Stimulated activated CD8-positive, alpha-beta memory T cell treated with anti-CD3 and anti-CD28 coated beads, Interleukin-15, amount 100 ng/mL, for 1 hour (primary cell): ENCODE measurements at places on chromosomes 7 and 10.

DNA sequence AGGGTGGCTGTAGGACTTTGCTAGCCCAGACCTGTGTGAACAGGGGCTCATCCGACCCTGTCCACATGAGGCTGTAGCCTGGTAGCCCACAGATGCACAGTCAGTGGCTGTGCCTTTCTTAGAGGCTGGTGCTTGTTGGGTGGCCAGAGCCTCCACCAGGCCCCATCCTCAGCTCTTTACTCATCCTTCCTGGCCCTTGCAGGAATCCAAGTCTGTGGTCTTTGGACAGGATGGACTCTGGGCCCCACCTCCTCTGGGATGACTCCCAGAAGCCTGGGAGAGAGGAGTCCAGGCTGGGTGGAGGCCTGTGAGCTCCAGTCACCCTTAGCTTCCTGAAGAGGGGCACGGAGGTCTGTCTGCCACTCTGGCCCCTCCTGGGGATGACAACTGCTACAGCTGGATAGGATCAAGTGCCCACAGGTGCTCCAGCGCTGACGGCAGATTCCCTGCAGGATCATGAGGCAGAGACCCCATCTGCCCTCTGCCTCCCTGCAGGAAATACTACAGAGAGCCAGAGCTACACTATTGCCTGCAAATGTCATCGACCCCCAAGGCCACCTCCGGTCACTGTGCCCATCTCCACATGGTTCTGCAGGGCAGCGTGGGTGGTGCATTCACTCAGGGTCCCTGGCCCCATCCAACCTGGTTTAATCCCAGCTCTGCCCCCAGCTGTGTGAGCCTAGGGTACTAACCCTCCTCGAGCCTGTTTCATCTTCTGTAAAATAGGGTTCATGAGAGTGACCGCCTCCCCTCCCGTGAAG lies 114.5 kb downstream of the PTPN20 start:
- no peak for DNase-seq

- DNase-seq: no peak
Measured at GRCh38 chr7:158029509-158029908, 558.1 kb downstream of the PTPRN2 start.

DNA sequence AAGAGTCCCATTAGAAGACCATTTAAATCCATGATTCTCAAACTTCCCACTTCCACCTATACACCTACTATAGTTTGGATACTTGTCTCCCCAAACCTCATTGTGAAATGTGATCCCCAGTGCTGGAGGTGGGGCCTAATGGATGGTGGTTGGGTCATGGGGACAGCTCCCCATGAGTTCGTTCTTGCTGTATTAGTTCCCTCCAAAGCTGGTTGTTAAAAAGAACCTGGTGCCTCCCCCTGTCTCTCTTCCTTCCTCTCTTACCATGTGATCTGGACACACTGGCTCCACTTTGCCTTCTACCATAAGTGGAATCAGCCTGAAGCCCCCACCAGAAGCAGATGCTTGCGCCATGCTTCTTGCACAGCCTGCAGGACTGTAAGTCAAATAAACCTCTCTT lies 53.9 kb downstream of the WIPF3 start:
- no peak for DNase-seq

DNA sequence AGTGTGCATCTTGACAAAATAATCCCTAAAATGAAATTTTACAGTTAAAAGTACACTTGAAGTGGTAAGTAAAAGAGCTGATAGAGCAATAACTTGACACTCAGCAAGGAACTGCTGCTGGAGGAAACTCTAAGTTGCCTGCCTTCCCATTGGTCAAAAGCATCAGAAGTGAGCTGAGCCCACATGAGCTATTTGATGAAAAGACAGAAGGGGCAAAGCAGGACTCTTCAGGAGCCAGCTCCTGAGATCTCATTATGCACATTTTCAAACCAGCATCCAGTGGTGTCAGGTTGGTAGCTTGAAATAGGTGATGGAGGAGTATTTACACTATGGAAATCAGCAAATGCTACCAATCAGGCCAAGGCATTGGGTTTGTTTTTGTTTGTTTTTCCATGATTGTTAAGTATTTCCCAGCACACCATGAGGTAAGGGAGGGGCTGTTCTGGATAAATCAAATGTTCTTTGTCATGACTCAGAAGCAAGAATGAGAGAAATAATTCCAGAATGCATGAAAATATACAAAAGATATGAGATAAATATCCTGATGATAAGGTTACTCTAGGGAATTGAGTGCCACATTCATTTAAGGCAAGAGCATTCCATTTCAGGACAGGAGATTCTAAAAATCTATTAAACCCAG lies 316.6 kb downstream of the SNX13 start:
- DNase-seq: no peak

DNA sequence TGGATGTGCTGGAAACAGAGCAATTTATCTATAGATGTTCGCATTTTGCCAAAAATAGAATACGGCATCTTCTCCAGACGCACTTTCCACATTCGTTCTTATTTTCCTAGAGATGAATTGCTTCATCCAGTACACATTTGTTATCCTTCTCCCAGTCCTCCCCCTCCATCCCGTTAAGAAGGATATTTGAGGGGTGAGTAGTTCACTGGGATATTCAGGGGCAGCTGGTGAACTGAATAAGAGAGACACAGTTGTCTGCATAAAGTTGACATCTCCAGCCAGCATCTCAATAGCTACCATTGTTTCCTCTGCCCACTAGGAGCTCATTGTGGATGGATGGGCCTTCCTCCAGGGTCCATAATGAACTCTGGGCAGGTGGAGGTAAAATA lies 456.8 kb upstream of the NRP1 start:
- DNase-seq: no peak

- no peak for DNase-seq
Measured at GRCh38 chr10:85635650-85636049, 730.9 kb downstream of the GRID1 start.

GRCh38 chr10:32605787-32606186 lies 159.8 kb downstream of the CCDC7 start:
- no peak for DNase-seq
